Mesothelial cell of epicardium (in vitro differentiated cells): ENCODE measurements at places on chromosomes 4 and X.

DNA sequence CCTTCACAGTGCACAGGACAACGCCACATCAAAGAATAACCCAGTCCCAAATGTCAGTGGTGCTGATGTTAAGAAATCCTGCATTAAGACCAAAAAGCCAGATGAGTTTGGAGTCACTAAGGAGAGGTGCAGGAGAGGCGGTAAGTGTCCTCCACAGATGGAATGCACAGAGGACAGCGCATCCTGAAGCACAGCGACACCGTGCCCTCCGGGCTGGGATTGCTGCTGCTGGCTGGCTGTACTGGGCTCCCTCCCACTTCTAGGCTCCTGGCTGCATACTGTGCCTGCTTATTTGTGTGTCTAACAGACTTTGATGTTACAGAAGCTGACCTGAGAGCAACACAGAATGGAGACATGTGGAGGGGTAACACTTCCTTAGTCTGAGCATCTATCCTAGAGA, 325.6 kb upstream of the BOD1L1 start:
- peaks cover 13% of the 10 kb centered on the region for H3K4me1 ChIP-seq
- H3K36me3 ChIP-seq, result no peaks in the 10 kb centered on the region
- no peak overlapping the region for H3K4me3 ChIP-seq
- H3K27me3 ChIP-seq, result peaks cover 3% of the 10 kb centered on the region
- DNase-seq, result no peak

GRCh38 chr4:8729408-8730149, 137.0 kb downstream of the CPZ start:
- no peak overlapping the region for H3K27ac ChIP-seq
- DNase-seq, result no peak
- H3K27me3 ChIP-seq, result peaks cover 12% of the 10 kb centered on the region

- DNase-seq, result no peak
- H3K4me1 ChIP-seq, result no peaks in the 10 kb centered on the region
These were observed 26.6 kb upstream of the HS3ST1 start for GRCh38 chr4:11455201-11455835.

GRCh38 chr4:110615353-110616237, 7.3 kb downstream of the PITX2 start:
- no peak for DNase-seq
- H3K4me3 ChIP-seq, result peak overlapping the region; percentile 76
- peaks cover 72% of the 10 kb centered on the region for H3K4me1 ChIP-seq
- H3K27ac ChIP-seq, result peak overlapping the region; percentile 99
- no peaks in the 10 kb centered on the region for H3K27me3 ChIP-seq

DNA sequence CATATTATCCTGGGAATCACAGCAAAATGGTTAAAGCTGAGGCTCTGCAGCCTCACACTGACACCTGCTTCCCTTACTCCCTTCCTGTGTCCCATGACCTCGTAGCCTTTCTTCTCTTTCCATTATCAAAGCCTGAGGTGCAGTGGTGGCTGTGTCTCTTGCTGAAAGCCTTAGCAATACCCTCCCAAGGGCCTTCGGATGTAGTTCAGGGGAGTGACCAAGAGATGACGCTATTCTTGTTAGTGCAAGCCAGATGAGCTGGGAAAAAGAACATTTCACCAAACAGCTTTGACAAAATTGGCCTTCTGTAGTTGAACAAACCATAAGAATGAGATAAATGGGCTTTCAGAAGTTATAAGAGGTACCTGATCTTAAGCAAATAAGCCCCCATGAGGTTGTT, 31.6 kb downstream of the SMIM10L2A start:
- no peak overlapping the region for H3K27ac ChIP-seq
- peaks cover 4% of the 10 kb centered on the region for H3K4me1 ChIP-seq
- no peaks in the 10 kb centered on the region for H3K36me3 ChIP-seq
- H3K27me3 ChIP-seq, result no peaks in the 10 kb centered on the region
- DNase-seq, result no peak

- no peaks in the 10 kb centered on the region for H3K36me3 ChIP-seq
- H3K27me3 ChIP-seq, result peaks cover 44% of the 10 kb centered on the region
- peaks cover 10% of the 10 kb centered on the region for H3K4me1 ChIP-seq
- H3K4me3 ChIP-seq, result no peak overlapping the region
- peak overlapping the region; percentile 19 for H3K27ac ChIP-seq
These were observed 106.4 kb downstream of the DHX15 start for GRCh38 chr4:24477919-24478318.

DNA sequence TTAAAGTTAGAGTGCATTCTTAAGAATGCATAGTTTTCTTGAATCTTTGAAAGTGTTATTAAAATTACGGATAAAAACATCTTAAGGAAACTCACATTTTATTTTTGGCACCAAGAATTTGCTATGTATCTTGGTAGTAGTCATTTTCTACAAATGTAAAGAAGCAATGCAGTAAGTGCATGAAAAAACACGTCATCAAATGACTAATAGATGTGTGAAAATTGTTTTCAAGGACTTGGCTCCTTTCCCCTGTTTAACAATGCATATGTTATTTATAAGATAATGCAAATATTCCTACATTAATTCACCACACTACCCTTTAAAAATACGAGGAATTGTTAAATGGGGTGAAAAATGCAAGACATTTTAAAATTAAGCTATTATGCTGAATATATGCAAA, 461.2 kb upstream of the PCDH7 start:
- H3K27me3 ChIP-seq, result no peaks in the 10 kb centered on the region
- H3K36me3 ChIP-seq, result peaks cover 1% of the 10 kb centered on the region
- no peak overlapping the region for H3K27ac ChIP-seq
- H3K4me3 ChIP-seq, result no peak overlapping the region
- no peak for DNase-seq
- H3K4me1 ChIP-seq, result peaks cover 7% of the 10 kb centered on the region

DNA sequence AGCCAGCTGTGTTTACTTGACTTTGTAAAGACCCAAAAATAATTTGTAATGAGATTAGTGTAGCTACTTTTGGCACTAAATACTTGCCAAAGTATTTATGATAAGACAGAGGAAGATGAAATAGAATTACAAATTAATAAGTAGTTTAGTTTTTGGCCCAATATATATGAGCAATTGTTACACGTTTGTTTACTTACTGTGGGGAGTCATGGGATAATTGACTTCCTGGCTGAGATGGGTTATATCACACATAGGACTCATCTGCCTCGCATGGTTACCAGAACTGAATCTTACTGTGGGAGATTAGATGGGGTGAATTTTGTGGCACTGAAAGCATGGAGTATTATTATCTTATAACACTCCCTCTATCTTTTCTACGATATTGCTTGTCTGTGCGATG, 66.6 kb downstream of the INTS12 start:
- H3K4me1 ChIP-seq, result peaks cover 36% of the 10 kb centered on the region
- no peak for DNase-seq
- no peak overlapping the region for H3K27ac ChIP-seq
- no peak overlapping the region for H3K4me3 ChIP-seq
- no peaks in the 10 kb centered on the region for H3K27me3 ChIP-seq

GRCh38 chrX:28802625-28803024, 215.4 kb downstream of the IL1RAPL1 start:
- H3K27me3 ChIP-seq, result no peaks in the 10 kb centered on the region
- H3K4me3 ChIP-seq, result no peak overlapping the region
- DNase-seq, result no peak
- peaks cover 8% of the 10 kb centered on the region for H3K36me3 ChIP-seq
- H3K27ac ChIP-seq, result no peak overlapping the region
- peaks cover 7% of the 10 kb centered on the region for H3K4me1 ChIP-seq

GRCh38 chr4:54229631-54230483, 764 bp downstream of the PDGFRA start:
- peak overlapping the region; percentile 80 for H3K4me3 ChIP-seq
- H3K4me1 ChIP-seq, result peaks cover 55% of the 10 kb centered on the region
- peaks cover 92% of the 10 kb centered on the region for H3K27me3 ChIP-seq

DNA sequence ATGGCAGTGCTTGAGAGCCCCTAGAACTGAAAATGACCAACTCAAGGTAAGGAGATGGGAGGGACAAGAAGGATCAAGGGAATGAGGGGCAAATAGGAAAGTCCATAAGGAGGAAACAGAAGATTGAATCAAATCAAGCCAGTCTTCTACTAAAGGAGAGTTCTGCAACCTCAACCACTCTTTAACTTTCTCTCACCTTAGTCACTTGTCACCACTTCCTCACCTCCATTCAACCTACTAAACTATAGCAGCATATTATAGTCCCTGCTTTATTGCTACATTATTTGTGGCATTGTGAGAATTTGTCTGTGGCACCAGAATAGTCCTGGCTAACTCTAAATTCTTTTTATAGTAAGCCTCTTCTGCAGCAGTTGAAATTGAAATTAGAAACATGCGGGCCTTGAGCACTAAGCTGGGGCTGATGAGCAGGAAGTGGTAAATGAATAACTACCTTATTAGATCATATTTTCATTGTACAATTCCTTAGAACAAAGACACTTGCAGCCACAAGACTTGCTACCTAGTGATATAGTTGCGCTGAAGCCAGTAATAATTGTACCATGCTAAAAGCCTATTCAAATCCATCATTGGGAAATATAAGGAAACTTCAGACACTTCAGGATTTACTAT, 336.9 kb downstream of the ZNF674 start:
- H3K4me1 ChIP-seq, result peaks cover 17% of the 10 kb centered on the region
- no peak overlapping the region for H3K4me3 ChIP-seq
- no peaks in the 10 kb centered on the region for H3K36me3 ChIP-seq

DNA sequence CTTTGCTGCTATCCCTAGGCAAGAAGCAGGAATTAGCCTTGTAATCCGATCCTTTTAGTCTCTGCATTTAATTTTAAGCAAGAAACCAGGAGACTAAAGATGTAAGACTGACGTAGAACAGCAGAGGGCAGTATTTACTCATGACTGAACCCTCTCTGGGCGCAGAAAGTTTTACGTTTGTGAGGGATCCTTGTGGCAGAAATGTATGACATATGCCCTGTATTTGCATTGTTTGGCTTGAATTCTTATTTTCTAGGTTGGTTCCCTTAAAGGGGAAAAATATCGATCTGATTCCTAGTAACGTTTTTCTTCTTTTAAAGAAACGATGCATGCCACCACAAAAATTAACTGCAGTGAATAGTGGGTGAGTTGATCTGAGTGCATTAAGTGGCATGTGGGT, 1.3 kb upstream of the FAT4 start:
- peaks cover 38% of the 10 kb centered on the region for H3K4me1 ChIP-seq
- H3K36me3 ChIP-seq, result peaks cover 10% of the 10 kb centered on the region
- peaks cover 26% of the 10 kb centered on the region for H3K27me3 ChIP-seq
- DNase-seq, result no peak
- peak overlapping the region; percentile 82 for H3K27ac ChIP-seq

DNA sequence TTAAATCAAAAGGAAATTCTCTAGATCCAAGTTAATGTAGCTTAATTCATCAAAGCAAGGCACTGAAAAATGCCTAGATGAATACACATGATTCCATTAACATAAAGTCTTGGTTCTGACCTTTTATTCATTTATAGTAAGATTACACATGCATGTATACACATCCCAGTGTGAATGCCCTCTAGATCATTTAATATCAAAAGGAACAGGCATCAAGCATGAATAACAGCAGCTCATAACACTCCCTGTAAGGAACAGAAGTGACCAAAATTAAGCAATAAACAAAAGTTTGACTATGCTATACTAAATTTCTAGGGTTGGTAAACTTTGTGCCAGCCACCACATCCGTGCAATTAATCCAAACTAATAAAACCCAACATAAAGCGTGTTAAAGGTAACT, 511.5 kb downstream of the SPIN4 start:
- no peaks in the 10 kb centered on the region for H3K4me1 ChIP-seq
- DNase-seq, result no peak
- H3K36me3 ChIP-seq, result no peaks in the 10 kb centered on the region
- H3K4me3 ChIP-seq, result no peak overlapping the region

- H3K4me3 ChIP-seq, result no peak overlapping the region
- H3K27me3 ChIP-seq, result no peaks in the 10 kb centered on the region
- peaks cover 4% of the 10 kb centered on the region for H3K4me1 ChIP-seq
- H3K27ac ChIP-seq, result no peak overlapping the region
- H3K36me3 ChIP-seq, result no peaks in the 10 kb centered on the region
- no peak for DNase-seq
These were observed 103.2 kb downstream of the GC start for GRCh38 chr4:71680706-71681105.

DNA sequence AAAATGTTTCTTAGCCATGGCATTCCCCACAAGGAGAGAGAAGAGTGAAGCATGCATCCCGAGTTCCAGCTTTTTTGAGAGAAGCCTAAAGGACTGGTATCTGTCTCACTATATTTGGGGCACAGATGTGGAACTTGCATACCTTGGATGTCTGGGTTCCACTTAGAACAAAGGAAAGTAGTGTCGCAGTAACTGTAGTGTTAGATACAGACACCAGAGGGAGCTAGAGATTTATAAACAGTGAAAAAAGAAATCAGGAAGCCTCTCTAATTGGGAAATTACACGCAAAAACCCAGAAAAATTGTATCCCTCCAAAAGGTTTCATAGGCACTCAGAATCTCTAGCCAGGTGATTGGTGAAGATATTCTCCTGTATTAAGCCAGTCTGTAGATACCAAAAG, 34.4 kb downstream of the AGTR2 start:
- no peak for DNase-seq
- H3K36me3 ChIP-seq, result no peaks in the 10 kb centered on the region
- H3K27me3 ChIP-seq, result peaks cover 5% of the 10 kb centered on the region
- no peak overlapping the region for H3K27ac ChIP-seq
- no peak overlapping the region for H3K4me3 ChIP-seq

GRCh38 chr4:139965789-139966188, 188.2 kb downstream of the MAML3 start:
- no peak overlapping the region for H3K27ac ChIP-seq
- H3K4me3 ChIP-seq, result no peak overlapping the region
- no peaks in the 10 kb centered on the region for H3K27me3 ChIP-seq
- no peaks in the 10 kb centered on the region for H3K36me3 ChIP-seq

- peak overlapping the region; percentile 5 for H3K27ac ChIP-seq
- H3K4me3 ChIP-seq, result no peak overlapping the region
- peaks cover 23% of the 10 kb centered on the region for H3K4me1 ChIP-seq
- no peaks in the 10 kb centered on the region for H3K36me3 ChIP-seq
- DNase-seq, result no peak
These were observed 8.7 kb downstream of the SLC9B1 start for GRCh38 chr4:103010804-103011203.

DNA sequence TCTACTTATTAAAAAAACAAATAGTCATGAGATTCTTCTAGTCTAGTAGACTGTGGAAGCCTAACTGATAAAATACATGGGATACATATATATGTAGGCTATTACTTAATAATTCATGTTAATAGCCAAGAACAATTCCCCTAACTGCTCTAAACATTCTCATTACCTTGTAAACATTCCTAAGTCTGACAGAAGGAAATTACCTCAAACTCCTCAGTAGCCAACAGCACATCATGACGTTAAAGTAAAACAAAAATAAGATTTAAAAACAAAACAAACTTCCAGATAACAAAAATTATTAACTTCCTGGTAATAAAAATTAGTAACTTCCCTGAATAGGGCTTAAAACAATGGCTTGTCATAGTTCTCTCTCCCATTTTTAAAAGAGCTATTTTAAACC, 109.2 kb downstream of the WDFY3 start:
- H3K4me3 ChIP-seq, result no peak overlapping the region
- H3K27me3 ChIP-seq, result no peaks in the 10 kb centered on the region
- peak overlapping the region; percentile 51 for H3K27ac ChIP-seq
- H3K4me1 ChIP-seq, result peaks cover 10% of the 10 kb centered on the region

- peak overlapping the region; percentile 34 for H3K27ac ChIP-seq
- no peak overlapping the region for H3K4me3 ChIP-seq
- no peaks in the 10 kb centered on the region for H3K27me3 ChIP-seq
These were observed 132.7 kb upstream of the NR3C2 start for GRCh38 chr4:148574911-148575310.

GRCh38 chr4:42643685-42644084, 13.2 kb downstream of the ATP8A1 start:
- H3K36me3 ChIP-seq, result no peaks in the 10 kb centered on the region
- H3K27ac ChIP-seq, result no peak overlapping the region
- peaks cover 2% of the 10 kb centered on the region for H3K27me3 ChIP-seq
- no peak for DNase-seq
- H3K4me1 ChIP-seq, result peaks cover 3% of the 10 kb centered on the region

- H3K36me3 ChIP-seq, result no peaks in the 10 kb centered on the region
- no peak for DNase-seq
- no peak overlapping the region for H3K4me3 ChIP-seq
- H3K27me3 ChIP-seq, result no peaks in the 10 kb centered on the region
- H3K27ac ChIP-seq, result no peak overlapping the region
These were observed 5.1 kb upstream of the FAT1 start for GRCh38 chr4:186728631-186729271.
